ENCODE measurements at places on chromosomes 11 and 22.

DNA sequence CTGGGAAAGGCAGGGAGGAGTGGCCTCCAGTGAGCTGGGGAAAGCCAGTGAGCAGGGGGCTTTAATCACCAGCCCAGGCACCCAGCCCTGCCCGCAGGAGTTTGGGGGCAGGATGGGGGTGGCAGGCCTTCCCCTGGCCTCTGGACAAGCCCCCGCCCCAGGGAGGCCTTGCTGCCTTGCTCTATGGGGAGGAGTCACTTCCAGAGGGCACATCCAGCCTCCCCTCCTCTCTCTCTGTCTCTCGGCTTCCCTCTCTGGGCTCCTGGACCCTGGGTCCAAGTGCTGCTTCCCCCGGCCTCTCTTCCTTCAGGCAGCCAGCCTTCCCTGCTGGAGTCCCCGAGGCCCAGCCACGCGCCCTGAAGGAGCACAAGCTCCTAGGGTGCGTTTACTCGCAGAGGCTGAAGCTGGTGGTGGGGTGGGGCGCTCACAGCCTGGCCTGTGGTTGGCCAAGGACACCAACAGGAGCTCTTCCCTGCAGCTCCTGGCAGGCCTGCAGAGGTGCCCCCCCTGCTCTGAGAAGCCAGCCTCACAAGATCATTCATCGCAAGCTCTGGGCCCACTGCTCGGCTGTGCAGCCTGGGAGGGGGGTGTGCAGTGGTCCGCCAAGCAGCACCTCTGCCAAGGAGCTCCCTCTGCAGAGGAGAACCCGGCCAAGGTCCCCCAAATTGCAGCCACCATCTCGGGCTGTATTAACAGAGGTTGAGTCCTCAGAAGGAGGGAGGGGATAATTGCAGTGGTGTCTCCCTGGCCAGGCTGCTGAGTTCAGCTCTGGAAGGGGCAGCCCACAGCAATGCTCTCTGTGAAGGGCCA lies 25.4 kb downstream of the OSBPL5 start:
- no peak for DNase-seq

DNA sequence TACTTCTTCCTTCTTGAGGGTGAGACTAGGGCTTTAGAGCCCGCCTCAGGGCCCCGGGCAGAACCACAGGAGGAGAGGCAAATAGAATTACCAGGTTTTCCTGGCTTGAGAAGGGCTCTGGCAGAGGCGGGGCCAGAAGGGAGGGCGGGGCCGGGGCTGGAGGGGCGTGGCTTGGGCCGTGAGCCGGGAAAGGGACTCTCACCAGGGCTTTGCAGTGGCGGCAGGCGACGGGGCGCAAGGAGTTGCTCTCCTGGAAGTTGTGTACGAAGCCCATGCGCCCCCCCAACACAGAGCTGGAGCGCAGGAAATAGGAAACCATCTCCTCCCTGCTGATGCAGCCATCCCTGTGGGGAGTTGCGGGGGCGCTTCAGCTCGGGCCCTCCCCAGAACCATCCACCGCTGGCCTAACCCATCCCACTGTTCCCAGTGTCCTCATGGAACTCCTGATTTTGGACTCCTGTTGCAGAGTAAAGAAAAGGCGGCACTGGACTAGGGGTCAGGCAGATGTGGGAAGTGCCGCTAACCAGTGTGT lies 6.9 kb upstream of the NRXN2 start:
- DNase-seq = no peak

- no peak for DNase-seq
Measured at GRCh38 chr11:121095561-121095960, 5.5 kb upstream of the TECTA start.

- no peak for DNase-seq
Measured at GRCh38 chr11:64845129-64845775, 799 bp upstream of the CDC42BPG start.

DNA sequence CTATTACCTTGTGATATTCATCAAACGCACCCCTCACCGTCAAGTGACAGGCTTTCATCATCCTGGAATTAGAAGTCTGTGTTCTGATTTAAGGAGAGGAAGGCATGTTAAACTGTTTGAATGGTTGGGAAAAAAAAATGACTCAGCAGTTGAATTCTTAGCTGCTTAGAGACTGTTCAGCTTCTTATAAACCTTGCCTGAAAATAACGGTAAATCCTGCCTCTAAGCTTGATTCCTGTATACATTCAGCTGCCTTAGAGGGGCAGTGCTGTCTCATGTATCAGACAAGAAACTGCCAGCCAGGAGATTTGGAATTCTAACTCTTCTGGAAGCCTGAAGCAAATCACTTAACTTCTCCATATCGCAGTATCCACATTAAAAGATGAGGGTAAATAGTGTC lies 437.4 kb downstream of the JRKL start:
- DNase-seq = no peak

- no peak for DNase-seq
Measured at GRCh38 chr11:73510877-73511276, 87.0 kb downstream of the FAM168A start.

DNA sequence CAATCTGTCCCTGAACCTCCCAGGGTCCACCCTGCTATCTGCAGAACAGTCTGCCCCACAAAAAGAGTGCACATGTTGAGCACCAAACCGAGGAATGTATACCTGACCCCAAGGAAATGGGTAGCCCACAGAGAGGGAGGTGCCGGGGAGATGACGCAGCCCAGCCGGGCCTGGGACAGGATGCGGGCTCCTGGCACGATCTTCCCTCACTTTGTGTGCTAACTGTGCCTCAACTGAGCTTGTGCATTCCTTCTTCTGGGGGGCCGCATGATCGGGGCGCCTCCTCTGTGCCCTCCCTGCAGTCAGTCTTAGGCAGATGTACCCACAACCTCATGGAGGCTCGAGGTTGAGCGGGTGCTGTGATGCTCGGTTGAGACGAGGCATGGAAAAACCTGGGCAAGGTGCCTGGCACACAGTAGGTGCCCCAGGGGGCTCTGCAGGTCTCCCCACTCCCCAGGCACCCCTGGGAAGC lies 2.4 kb downstream of the GAS2L1 start:
- no peak for DNase-seq

DNA sequence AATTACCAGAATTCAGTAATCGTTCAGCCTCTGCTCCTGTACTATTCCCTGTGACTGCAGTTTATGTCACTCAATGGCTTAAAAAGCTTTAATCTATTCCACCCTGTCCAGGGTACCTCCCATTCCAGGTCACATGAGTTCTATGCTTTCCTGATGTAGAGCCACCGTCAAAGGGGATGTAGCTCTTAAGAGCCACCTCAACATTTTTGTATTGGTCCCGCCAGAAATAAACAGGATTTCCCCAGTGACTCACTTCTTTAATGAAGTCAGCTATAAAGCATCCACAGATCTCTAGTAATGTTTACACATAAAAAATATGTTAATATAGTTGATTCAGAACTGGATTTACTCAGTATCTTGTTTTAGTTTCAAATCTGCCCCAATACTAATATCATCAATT lies 1.3 kb upstream of the OR8D1 start:
- DNase-seq = no peak
